ENCODE measurements at places on chromosomes 11 and 22.

DNA sequence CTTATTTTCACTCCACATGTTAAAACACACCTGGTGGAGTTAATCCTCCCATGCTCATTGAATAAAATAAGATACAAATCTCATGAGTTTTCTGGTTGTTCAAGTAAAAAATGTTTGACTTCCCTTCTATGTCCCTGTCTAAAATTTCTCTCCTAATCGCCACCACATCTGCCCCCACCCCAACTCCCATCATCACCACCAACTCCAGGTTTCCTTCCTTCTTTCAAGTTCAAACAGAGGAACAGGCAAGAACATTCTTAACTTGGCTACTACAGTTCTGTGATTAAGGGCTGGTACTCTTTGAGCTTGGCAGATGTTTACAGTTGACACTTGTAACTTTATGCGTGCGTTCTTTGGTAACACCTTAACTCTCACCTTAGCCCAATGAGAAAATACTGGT is 9.1 kb upstream of the PSMA1 start:
- DNase-seq = no peak

DNA sequence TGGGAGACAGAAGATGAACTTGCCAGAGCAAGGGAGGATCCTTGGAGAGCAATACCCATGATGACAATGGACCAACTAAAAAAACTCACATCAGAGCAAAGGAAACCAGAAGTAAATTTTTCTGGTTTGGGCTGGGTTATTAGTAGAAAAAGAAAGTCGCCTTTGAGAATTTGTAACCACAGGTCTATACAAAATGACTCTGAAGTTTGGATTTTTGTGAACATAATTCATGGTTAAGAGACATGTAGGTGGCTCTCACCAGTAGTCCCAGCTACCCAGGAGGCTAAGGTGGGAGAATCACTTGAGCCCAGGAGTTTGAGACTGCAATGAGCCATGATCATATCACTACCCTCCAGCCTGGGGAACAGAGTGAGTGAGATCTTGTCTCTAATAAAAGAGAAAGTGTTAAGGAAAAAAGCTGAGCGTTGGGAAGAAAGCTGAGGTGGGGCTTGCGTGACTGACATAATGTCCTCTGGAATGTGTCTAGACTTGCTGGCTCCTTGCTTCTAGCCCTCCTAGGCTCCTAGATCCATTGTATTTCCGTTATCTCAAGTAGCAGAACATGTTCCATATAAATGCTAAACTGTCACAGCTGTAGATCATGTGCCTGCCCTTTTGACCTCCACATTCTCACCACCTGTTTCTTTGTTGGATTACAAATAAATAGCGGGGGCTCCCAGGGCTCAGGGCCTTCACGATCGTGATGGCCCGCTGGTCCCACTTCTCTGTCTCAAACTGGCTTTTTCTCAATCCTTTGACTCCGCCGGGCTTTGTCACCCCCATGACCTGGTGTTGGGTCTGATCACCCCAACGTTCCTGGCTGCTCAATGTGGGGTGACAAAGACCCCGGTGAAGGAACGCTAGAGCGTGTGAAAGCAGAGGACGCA is 56.2 kb upstream of the SC5D start:
- DNase-seq = no peak

GRCh38 chr11:27718863-27719545 is 18.7 kb upstream of the BDNF start:
- DNase-seq = no peak

DNA sequence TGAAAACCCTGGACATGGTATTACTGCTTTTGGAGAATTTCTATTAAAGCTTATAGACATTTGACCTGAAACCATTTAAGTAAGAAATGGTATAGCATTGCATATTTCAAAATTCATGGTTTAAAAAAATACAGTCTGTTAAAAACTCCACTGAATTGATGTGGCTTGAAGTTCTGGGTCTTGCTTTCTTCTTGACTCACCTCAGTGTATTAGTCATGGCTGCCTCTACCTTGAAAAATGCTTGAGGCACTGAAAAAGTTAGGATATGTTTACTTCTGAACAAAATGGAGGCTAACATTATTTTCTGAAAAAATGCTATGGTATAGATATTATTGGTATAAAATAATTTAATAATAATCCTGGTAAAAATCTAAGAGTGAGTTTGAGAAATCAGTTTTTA is 349.2 kb downstream of the AASDHPPT start:
- DNase-seq = no peak

DNA sequence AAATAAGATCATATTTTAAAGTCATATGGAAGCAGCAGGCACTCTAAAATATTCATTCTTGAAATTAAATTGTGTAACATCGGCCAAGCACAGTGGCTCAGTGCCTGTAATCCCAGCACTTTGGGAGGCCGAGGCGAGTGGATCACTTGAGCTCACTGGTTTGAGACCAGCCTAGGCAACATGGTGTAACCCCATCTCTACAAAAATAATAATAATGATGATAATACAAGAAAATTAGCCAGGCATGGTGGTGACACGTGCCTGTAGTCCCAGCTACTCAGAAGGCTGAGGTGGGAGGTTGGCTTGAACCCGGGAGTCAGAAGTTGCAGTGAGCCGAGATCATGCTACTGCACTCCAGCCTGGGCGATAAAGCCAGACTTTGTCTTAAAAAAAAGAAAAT is 77.4 kb downstream of the TRIM29 start:
- no peak for DNase-seq

- DNase-seq = no peak
These were observed 94.1 kb upstream of the LIN7C start for GRCh38 chr11:27600656-27601055.

GRCh38 chr11:61657566-61658290 is 22.5 kb upstream of the DAGLA start:
- no peak for DNase-seq

DNA sequence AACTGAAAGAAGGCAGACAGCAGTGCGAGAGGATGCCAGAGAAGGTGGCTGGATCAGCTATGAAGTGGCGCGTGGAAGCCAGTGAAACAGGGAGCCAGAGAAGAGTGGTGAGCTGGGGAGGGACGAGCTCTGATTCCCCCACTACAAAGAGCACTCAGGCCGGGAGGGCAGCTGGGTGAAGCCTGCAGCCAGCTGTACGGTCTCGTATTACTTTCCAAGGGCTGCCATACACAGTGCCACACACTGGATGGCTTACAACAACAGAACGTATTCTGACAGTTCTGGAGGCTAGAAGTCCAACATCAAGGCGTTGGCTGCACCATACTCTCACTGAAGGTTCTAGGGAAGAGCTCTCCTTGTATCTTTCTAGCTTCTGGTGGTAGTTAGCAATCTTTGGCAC is 47.1 kb upstream of the WNT11 start:
- no peak for DNase-seq

GRCh38 chr11:111299101-111300026 is 1.0 kb downstream of the POU2AF3 start:
- DNase-seq = no peak

DNA sequence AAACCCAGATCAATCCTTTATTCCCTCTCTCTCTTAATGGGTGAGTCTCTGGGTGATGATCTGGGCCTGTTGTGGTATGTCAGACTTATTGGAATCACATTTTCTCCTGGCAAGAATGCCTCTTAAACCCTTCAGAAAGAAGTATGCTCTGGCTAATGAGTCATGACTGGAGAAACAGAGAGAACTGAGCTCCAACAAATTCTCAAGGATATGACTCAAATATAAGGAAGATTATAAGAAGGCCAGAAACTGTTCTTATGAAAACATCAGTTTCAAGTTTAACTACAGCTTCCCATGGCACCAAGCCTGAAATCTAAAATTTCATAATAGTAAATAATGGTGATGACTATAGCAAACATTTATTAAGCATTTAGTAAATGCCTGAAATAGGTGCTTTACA is 83.9 kb downstream of the OR5AK2 start:
- DNase-seq = no peak

DNA sequence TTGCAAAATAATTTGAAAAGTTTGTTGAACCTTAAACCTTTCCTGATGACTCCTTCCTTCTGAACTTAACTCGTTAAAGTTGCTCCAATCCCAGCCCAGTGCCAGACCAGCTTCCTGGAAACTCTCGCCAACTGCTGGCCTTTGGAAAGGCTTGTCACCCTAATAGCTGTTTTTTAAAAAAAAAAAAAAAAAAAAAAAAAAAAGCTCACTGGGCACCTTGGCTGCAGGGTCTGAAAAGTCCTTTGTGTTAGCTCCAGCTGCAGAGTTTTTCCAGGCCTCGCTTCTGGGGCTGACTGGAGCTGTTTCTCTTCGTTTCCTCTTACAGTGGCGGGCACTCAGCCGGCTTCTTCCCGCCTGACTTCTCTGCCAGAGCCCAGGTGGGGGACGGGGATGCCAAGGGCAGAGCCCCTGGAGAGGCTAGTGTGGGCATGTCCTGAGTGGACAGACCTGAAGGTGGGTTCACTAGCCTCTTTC is 25.1 kb downstream of the KCNQ1OT1 start:
- DNase-seq = no peak
